Natural killer cell treated with Interleukin-12 subunit alpha and Interleukin-12 subunit beta and Interleukin-15 and Interleukin-18, amount 100 ng/mL, for 72 hours (primary cell): ENCODE measurements at places on chromosomes 1 and 21. TPM values are rescaled to one million over a fixed set of nuclear protein-coding genes. Genes with fewer than 3 reads are reported as not detected.
A peak's percentile ranks its signal among the peaks of the same experiment; 100 is the strongest.

The GPR25 gene
- not detected for total RNA-seq

The ZNF672 gene
- total RNA-seq = 59.7 TPM

The SLC66A1 gene
- total RNA-seq = 10.0 TPM

The CDC7 gene
- total RNA-seq = 35.8 TPM

The EXTL1 gene
- total RNA-seq = not detected

The CAPZA1 gene
- total RNA-seq = 259 TPM

GRCh38 chr1:116760487-116760886, 6.3 kb downstream of the CD2 start:
- H3K36me3 ChIP-seq = peaks cover 71% of the 10 kb centered on the region
- no peaks in the 10 kb centered on the region for H3K27me3 ChIP-seq
- peaks cover 59% of the 10 kb centered on the region for H3K4me1 ChIP-seq

DNA sequence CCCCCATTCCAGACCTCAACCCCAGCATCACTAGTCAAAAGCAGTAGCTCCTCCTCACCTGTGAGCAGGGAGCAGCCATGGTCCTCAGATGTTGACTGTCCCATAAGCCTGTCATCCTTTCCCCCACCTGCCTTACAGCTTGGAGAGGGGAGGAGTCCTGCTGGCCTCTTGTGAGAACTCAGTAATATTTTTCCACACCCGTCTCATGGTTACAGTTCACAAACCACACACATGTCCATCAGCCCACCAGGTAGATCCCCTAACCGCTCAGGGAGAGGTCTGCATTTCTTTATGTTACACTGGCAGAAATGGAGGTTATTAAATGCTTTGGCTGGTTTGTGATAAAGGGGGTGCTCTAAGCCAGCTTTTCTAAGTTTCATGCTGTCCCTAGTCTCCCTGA, 26.3 kb upstream of the POU3F1 start:
- no peak overlapping the region for H3K4me3 ChIP-seq
- H3K36me3 ChIP-seq = no peaks in the 10 kb centered on the region
- H3K4me1 ChIP-seq = no peaks in the 10 kb centered on the region
- H3K27ac ChIP-seq = no peak overlapping the region
- H3K27me3 ChIP-seq = peaks cover 41% of the 10 kb centered on the region

DNA sequence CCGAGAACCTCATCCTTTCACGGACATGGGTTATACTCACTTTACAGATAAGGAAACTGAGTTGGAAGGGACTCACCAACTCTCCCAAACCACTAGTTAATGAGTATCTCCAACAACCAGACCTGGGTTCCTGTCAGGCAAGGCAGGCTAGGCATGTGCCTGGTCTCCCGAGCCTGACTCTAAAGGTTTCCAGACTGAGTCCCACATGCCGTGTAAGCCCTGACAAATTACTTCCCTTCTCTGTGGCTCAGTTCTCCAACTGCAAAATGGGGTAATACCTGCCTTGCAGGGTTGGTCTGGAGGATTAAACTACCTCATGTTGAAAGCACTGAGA, 34.3 kb downstream of the SSBP3 start:
- no peak for DNase-seq
- peaks cover 73% of the 10 kb centered on the region for H3K4me1 ChIP-seq
- no peaks in the 10 kb centered on the region for H3K36me3 ChIP-seq
- peak overlapping the region; percentile 87 for H3K27ac ChIP-seq
- no peak overlapping the region for H3K4me3 ChIP-seq

DNA sequence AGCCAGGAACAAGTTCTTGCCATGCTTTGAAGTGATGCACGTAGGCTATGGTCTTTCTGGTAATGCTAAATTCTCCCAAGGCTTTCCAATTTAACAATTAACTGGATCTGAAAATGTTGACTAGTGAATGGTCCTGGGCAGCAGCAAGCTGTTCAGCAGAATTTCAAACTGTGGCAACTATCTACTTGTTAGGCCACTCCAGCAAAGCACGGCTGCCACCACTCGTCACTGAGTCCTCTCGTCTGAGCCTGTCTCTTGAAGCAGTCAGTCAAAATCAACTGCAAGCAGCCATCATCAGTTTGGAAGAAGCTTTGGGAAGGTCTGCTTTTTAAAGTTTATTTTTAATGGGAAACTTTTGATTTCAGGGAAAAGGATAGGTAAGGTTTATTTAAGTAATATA, 6.1 kb downstream of the FLVCR1 start:
- no peak for DNase-seq
- no peaks in the 10 kb centered on the region for H3K27me3 ChIP-seq
- peaks cover 8% of the 10 kb centered on the region for H3K4me1 ChIP-seq
- no peak overlapping the region for H3K4me3 ChIP-seq

DNA sequence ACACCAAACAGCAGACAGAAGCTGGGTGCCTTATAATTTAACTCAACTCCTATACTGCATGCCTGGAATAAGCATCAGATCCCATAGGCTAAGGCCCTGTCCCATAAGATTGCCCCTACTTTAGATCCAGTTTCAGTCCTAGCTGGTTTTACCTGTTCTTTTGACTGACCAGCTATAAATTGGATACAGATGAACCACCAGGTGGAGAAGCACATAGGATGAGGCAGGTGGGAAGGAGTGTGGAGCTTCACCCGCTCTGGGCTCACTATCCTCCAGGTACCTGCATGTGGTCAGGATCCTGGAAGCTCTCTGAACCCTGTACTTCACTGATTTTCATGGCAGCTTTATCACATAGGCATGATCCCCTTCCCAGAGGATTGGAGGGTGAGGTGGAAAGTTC, 51.3 kb downstream of the MAST2 start:
- DNase-seq = no peak
- H3K4me1 ChIP-seq = no peaks in the 10 kb centered on the region

DNA sequence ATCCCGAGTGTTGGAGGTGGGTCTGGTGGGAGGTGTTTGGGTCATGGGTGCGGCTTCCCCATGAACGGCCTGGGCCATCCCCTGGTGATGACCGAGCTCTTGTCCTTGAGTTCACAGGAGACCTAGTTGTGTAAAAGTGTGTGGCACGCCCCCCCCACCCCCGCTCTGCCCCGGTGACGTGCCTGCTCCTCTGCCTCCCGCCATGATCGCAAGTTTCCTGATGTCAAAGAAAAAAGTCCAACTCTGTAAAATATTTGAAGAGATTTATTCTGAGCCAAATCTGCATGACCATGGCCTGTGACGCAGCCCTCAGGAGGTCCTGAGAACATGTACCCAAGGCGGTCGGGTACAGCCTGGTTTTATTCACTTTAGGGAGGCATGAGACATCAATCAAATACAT, 125.1 kb upstream of the COL6A1 start:
- no peak overlapping the region for H3K27ac ChIP-seq
- no peak overlapping the region for H3K4me3 ChIP-seq
- no peaks in the 10 kb centered on the region for H3K4me1 ChIP-seq
- peaks cover 13% of the 10 kb centered on the region for H3K27me3 ChIP-seq
- DNase-seq = no peak

- H3K36me3 ChIP-seq = no peaks in the 10 kb centered on the region
- peaks cover 21% of the 10 kb centered on the region for H3K27me3 ChIP-seq
- no peaks in the 10 kb centered on the region for H3K4me1 ChIP-seq
- no peak overlapping the region for H3K27ac ChIP-seq
- no peak overlapping the region for H3K4me3 ChIP-seq
Measured at GRCh38 chr21:45309069-45309986, 21.6 kb upstream of the POFUT2 start.

- H3K36me3 ChIP-seq = peaks cover 4% of the 10 kb centered on the region
- H3K27ac ChIP-seq = no peak overlapping the region
- DNase-seq = peak; percentile 22
- peaks cover 6% of the 10 kb centered on the region for H3K27me3 ChIP-seq
- no peak overlapping the region for H3K4me3 ChIP-seq
- H3K4me1 ChIP-seq = peaks cover 10% of the 10 kb centered on the region
Measured at GRCh38 chr21:46093668-46094400, 4.1 kb upstream of the COL6A2 start.

DNA sequence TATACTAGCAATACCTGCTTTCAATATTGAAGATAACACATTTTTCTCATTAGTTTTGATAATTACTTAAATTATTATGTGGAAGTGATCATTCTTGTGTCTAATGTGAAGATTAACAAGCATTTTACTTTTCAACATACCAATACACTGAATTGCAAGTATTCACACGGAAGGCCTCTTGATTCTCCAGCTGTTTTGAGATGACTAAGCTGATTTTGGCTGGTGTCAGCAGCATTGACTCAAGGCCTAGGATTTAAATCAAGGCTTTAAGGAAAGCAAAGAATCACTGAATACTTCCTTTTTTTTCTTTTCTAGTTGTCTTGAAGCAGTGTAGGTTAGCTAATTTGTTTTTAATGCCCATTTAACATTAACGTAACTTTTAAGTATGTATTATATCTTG, 373.7 kb downstream of the SRGAP2C start:
- H3K4me1 ChIP-seq = peaks cover 6% of the 10 kb centered on the region
- no peak overlapping the region for H3K4me3 ChIP-seq
- no peak for DNase-seq
- no peaks in the 10 kb centered on the region for H3K27me3 ChIP-seq
- no peaks in the 10 kb centered on the region for H3K36me3 ChIP-seq

DNA sequence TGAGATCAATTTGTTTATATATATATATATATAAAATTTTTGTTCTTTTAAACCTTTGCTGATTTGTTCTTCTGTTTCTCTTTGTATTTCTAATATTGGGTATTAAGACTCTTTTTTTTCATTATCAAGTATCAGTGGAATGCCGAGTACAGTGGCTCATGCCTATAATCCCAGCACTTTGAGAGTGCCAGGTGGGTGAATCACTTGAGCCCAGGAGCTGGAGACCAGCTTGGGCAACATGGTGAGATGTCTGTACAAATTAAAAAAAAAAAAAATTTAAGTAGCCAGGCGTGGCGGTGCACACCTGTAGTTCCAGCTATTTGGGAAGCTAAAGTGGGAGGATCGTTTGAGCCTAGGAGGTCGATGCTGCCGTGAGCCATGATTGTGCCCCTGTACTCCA, 67.1 kb downstream of the MAST2 start:
- H3K4me1 ChIP-seq = peaks cover 5% of the 10 kb centered on the region
- no peak overlapping the region for H3K27ac ChIP-seq
- no peaks in the 10 kb centered on the region for H3K36me3 ChIP-seq
- no peak for DNase-seq
- no peaks in the 10 kb centered on the region for H3K27me3 ChIP-seq

DNA sequence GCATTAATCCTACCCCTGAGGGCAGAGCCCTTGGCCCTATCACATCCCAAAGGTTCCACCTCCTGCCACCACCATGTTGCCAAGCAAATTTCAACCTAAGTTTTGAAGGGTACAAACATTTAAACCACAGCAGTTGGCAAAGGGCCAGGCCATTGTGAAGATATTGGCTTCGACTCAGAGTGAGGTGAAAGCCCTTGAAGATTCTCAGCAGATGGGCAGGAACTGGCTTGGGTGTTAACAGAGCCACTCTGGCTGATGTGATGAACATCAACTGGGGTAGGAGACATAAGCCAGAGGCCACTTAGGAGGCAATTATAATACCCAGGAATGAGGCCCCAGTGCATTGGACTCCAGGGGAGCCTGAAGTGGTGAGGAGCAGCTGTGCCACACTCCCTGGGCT, 207.7 kb upstream of the KAZN start:
- H3K36me3 ChIP-seq = peaks cover 5% of the 10 kb centered on the region
- no peak overlapping the region for H3K27ac ChIP-seq

GRCh38 chr1:158076441-158076840, 83.0 kb downstream of the KIRREL1 start:
- no peaks in the 10 kb centered on the region for H3K36me3 ChIP-seq
- no peaks in the 10 kb centered on the region for H3K4me1 ChIP-seq
- no peak overlapping the region for H3K27ac ChIP-seq
- no peak for DNase-seq
- H3K27me3 ChIP-seq = peaks cover 5% of the 10 kb centered on the region
- H3K4me3 ChIP-seq = no peak overlapping the region

- H3K27me3 ChIP-seq = peaks cover 7% of the 10 kb centered on the region
- H3K4me3 ChIP-seq = no peak overlapping the region
- H3K27ac ChIP-seq = peak overlapping the region; percentile 39
- H3K36me3 ChIP-seq = no peaks in the 10 kb centered on the region
- no peak for DNase-seq
Measured at GRCh38 chr1:87642581-87643221, 314.0 kb downstream of the LMO4 start.

DNA sequence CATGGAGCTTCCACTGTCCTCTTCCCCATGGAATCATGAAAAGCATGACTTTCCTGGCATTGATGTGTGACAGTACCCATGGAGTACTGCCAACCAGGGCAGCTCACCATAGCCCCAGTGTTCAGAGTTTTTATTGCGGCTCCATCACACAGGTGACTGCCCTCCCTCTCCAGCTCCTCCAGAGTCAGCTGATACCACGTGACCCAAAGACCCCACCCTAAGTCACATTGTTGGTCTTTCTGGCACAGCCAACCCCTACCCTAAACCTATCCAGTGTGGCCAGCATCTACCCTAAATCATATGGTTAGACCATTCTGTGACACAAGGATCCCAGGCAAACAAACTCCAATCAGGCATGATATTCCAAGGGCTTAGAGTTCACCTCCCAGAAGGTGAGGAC, 77.4 kb upstream of the VAMP3 start:
- H3K27ac ChIP-seq = no peak overlapping the region
- peaks cover 27% of the 10 kb centered on the region for H3K27me3 ChIP-seq
- no peak for DNase-seq
- no peaks in the 10 kb centered on the region for H3K4me1 ChIP-seq
- no peak overlapping the region for H3K4me3 ChIP-seq

GRCh38 chr1:92709738-92710137, 75.2 kb downstream of the EVI5 start:
- no peaks in the 10 kb centered on the region for H3K27me3 ChIP-seq
- no peak overlapping the region for H3K27ac ChIP-seq
- no peaks in the 10 kb centered on the region for H3K4me1 ChIP-seq
- DNase-seq = no peak
- H3K36me3 ChIP-seq = no peaks in the 10 kb centered on the region
- H3K4me3 ChIP-seq = no peak overlapping the region

DNA sequence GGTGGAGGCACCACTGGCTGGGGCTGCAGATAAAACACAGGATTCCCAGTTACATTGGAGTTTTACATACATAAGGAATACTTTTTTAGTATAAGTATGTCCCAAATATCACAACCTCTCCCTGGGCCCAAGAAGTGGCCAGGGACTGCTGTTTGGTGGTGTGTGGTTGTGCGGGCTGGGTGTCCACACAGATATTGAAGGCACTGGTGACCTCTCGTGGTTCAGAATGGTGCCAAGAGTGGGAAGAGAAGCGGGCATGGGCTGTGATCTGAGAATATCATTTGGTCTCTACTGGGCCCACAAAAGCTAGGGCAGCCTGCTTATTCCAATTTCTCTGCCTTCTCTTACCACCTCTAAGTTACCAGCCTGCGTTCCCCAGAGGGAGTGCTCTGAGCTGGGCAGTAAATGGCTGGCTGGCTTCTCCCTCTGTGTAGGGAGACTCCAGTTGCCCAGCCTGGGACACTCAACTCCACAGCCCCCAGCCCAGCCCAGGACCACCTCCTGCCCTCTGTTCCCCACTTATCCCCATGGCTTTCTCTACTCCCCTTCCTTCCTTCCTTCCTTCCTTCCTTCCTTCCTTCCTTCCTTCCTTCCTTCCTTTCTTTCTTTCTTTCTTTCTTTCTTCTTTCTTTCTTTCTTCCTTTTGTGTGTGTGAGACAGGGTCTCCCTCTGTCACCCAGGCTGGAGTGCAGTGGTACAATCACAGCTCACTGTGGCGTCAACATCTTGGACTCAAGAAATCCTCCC, 42.8 kb upstream of the RD3 start:
- H3K27ac ChIP-seq = no peak overlapping the region
- no peaks in the 10 kb centered on the region for H3K27me3 ChIP-seq
- H3K36me3 ChIP-seq = no peaks in the 10 kb centered on the region
- no peak for DNase-seq
- H3K4me3 ChIP-seq = no peak overlapping the region

- no peak overlapping the region for H3K4me3 ChIP-seq
- no peaks in the 10 kb centered on the region for H3K4me1 ChIP-seq
- H3K36me3 ChIP-seq = peaks cover 7% of the 10 kb centered on the region
- H3K27me3 ChIP-seq = no peaks in the 10 kb centered on the region
- no peak for DNase-seq
Measured at GRCh38 chr21:15480160-15480559, 249.6 kb upstream of the USP25 start.
